ENCODE measurements at places on chromosomes 13 and 19.

DNA sequence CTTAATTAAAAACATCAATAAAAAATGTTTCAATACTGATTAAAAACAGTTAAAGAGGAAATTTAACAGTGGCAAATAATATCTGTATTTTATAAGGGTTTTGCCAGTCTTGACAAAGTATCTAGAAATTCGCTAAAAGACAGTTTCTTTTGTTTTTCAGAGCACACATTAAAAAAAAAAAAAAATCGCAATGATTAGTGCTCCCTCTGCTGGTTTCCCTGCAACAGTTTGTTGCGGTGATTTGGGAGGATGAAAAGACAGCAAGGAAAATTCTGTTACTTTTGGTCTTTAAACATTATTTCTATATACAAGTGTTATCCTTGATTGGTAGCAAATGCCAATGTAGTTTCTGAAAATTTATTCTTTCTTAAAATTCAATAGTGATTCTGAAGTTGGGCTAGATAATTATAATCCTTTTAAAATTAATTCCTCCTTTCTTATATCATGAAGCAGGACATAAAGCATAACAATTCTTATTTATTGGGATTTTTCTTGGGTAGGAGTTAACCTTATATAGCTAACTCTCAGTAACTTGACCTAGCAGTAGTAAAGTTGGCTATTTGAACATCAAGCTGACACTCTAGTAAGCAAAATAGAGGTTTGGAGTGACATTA is 23.1 kb upstream of the SPRY2 start:
- DNase-seq: peak; percentile 40

- DNase-seq: no peak
Observed at GRCh38 chr13:33355201-33355895, 69.8 kb upstream of the STARD13 start.

- peak; percentile 62 for DNase-seq
Observed at GRCh38 chr19:10690341-10690781, 10.9 kb upstream of the QTRT1 start.

DNA sequence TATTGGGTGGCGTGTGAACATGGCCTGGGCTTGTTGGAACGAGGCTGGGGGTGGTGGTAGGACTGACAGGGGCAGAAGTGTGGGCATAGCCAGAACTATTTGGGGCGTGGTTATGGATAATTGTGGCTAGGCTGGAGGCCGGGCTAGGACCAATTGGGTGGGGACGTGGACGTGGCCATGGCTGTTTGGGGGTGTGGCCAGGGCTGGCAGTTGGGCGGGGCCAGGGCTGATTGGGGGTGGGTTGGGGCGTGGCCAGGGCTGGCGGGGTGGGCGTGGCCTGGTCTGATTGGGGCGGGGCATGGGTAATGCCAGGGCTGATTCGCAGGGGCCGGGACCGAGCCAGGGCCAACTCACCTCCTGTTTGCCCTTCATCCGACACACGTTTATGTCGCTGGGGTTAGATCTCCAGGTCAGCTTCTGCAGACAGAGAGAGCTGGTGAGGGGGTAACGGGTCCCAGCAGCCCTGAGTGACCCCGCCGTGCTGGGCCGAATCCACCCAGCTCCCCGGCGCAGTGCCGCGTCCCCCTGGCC is 2.8 kb downstream of the SEMA6B start:
- DNase-seq: peak; percentile 76
